Stimulated activated CD4-positive, alpha-beta T cell treated with anti-CD3 and anti-CD28 coated beads, Interleukin-4, amount 100 ng/mL, for 24 hours (primary cell): ENCODE measurements at places on chromosomes 1 and 21.

- DNase-seq, result no peak
Measured at GRCh38 chr1:8536515-8536914, 218.6 kb downstream of the SLC45A1 start.

DNA sequence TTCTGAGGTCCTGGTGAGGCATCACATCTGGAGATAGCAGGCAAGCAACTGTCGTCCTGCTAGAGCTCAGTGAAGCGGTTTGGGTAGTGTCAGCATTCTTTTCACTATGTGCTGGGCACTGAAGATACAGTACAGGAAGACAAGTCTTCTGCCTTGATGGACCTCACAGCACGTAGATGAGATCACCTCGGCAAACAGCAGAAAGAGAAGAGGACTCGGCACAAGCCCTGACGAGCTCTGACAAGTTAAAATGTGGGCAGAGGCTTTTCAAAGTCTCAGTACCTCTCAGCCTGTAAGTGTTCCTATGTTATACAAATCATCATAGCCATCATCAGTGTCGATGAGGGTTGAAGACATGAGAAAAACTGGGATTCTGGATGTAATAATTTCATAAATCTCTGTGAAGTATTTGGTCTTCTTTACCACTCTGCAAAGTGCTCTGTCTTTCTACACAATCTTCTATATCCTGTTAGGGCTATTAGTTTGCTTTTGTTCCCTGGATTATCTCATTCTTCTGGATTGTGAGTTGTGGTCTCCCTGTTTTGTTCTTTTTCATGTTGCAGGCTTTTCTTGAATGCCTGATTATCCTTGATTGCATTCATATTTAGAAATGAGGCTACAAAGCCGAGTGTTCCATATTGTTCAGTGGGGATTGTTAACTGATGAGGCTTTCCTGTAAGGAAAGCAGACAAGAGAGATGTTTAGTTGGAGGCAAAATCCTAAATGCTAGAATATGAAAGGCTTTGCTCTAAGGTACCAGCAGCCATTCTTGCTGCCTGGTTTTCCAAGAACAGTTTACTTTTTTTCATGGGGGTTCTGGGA lies 24.2 kb downstream of the MAEL start:
- no peak for DNase-seq

DNA sequence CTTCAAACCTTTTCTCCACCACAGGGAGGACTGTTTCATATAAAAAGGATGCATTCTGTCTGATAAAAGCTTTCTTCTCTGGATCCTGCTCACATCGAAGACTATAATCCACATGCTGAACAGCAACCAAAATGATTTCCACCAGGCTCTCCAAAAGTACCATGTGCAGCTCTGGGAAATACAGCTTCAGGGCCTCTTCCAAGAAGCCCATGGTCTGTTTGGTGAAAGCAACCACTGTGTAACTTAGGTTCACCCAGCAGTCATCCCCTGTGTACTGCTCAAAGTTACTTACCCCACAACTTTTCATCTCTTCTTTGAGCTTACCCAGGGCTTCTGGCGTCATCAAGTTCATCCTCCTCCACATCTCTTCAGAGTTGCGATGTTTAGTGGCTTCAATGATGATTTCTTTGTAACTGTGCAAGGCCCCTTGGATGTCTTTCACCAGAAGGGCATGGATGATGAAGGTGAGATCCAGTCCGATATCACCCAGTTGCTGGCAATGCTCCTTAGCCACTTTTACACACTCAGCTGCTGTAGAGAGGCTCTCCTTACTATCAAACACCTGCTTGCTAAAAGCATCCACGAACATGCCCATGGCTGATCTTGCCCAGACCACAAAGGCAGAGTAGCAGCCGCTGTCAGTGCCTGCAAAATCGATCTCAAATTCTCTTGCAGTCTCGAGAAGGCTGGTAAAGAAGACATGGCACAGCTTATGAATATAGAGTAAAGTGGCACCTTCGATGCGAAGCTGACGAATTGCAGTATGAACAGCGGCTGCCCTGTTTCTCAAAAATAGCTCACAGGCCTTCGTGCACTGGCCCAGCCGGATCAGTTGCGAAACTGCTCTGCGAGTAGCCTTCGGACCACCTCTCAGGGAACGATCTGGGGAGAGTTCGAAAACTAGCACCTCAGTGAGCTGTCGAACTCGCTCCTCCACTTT lies 1.7 kb downstream of the EXOC8 start:
- no peak for DNase-seq

DNA sequence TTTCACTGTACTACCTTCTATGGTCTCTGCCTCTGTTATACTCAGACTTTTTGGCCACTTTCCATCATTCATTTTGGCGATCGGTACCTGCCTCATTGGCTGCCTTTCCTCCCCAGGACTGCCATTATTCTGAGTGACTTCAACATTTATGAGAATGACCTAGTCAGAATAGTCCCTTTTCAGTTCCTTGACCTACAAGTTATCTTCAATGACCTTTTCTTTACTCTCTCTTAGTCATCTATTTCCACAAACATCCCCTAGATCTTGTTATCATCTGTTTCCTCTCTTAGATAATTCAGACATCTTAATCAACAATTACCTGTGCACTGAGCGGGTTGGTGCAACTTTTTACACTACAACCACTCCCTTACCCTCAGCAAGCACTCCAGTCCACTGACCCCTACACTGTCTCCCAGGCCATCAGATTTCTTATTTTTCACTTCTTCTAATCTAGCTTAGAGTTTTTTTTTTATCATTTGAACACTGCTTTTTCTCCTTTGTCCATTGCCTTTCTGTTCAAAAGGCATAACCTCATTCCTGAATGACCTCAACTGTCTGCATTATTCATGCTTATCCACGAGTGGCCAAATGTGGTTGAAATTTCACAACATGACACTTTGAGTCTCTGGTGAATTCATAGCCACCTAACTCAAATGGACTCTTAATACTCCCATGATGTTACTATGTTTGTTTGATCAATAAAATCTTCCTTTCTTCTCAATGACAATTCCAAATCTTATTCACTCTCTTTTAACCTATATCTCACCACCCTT lies 112.7 kb downstream of the HMCN1 start:
- no peak for DNase-seq

GRCh38 chr1:37258068-37258467 lies 216.3 kb upstream of the ZC3H12A start:
- DNase-seq, result no peak

DNA sequence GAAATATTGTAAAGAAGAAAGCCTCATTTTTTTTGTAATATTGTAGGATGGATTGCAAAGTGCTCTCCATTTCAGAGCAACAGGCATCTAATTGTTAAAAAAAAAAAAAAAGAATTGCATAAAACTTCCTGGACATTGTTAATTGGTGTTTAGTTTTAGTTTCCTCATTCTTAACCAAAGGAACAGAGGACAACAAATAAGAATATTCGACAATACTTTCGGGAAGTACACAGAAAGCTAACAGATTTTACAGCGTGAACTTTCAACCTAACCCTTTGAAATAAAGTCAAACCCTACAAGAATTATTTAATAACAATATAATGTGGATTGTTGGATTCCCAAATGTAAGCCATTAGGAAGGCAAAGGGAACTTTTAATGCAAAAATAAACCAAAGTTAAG lies 284.4 kb downstream of the KCNT2 start:
- DNase-seq, result no peak
